ENCODE measurements at places on chromosomes 6 and 20.

DNA sequence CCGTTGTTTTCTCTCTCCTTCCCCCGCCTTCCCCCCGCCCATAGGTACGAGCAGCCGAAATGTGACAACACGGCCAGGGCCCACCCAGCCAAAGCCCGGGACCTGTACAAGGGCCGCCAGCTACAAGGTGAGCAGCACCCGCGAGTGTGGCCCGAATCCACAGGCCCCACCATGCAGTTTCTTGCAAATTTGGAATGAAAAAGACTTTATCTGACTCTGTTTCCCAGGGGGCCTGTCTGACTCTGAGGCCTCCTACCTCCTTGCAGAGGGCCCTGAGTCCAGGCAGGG, 167.1 kb downstream of the SMOC2 start:
- no peak for DNase-seq

DNA sequence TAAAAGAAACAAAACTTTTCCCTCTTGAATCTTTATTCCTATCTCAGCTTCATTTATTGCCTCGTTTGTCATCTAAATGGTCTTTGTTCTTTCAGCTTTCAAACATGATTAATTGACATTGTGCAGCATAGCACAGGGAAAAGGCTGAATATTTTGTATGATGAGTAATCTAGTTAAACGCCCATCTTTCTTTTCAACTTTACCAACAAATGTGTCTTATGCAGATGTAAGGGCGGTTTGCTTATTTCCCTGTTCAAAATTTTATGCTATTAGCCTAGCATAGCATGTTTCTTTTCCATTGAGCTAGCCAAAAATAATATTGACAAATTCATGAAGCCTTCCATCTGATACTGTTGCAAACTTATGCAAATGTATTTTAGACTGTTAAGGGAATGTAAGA, 176.4 kb upstream of the AKAP12 start:
- no peak for DNase-seq

DNA sequence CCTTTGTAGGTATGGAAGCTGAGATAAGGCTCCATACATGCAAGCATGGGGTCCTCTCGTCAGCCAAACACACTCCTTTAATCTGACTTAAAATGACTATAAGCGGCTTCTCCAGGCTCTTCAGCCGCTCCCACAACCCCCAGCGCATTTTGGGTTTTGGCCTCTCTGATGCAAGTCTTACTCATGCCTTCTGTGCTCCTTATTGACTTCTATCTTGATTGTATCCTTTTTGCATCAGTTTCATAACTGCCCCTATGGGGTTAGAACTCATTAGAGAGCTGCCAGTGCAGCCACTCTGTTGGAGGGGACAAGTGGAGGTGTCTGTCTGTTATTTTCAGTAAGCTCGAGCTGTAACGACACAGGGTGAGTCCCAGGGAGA, 70.1 kb upstream of the TAB2 start:
- no peak for DNase-seq

- no peak for DNase-seq
These were observed 80.3 kb upstream of the HTR1E start for GRCh38 chr6:86856937-86857563.

GRCh38 chr6:45072016-45072415, 256.1 kb upstream of the RUNX2 start:
- DNase-seq = no peak

GRCh38 chr6:73923905-73924485, 228.0 kb downstream of the CD109 start:
- DNase-seq = no peak

DNA sequence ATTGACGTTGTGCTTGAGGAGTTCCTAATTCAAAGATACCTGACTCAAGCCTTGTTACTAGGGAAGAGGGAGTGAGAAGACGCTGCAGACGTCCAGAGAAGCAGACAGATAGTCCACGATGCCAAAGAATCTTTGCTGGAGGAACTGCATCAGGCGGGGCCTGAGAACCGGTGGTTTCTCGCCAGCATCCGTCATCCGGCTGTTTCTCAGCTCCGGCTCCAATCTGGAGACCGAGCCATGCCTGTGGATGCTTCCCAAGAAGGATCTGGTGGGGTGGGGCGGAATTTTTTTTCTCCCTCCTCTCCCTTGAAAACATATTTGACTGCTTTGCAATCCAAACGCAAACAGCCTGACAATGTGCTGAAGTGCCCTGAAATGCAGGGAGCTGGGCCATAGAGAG, 125.8 kb upstream of the SRSF6 start:
- DNase-seq = no peak

DNA sequence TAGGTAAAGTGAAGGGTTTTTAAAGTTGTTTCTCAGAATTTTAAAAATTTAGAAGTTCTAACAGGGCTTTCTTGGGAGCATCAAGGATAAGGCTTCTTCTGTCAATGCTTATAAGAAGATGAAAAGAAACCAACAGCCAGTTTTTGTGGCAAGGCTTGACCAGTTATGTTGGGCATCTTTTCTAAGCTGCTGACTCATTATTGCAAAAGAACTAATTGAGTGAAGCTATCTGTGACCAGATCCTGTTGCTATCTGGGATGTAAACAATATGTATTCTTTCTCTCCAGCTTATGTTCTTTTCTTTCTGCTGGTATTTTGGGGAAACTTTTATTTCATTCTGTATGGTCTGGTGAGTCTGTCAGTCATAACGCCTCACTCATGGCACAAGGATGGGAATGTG, 643.8 kb downstream of the HDGFL1 start:
- no peak for DNase-seq

GRCh38 chr6:156689656-156690055, 87.5 kb upstream of the ARID1B start:
- no peak for DNase-seq

DNA sequence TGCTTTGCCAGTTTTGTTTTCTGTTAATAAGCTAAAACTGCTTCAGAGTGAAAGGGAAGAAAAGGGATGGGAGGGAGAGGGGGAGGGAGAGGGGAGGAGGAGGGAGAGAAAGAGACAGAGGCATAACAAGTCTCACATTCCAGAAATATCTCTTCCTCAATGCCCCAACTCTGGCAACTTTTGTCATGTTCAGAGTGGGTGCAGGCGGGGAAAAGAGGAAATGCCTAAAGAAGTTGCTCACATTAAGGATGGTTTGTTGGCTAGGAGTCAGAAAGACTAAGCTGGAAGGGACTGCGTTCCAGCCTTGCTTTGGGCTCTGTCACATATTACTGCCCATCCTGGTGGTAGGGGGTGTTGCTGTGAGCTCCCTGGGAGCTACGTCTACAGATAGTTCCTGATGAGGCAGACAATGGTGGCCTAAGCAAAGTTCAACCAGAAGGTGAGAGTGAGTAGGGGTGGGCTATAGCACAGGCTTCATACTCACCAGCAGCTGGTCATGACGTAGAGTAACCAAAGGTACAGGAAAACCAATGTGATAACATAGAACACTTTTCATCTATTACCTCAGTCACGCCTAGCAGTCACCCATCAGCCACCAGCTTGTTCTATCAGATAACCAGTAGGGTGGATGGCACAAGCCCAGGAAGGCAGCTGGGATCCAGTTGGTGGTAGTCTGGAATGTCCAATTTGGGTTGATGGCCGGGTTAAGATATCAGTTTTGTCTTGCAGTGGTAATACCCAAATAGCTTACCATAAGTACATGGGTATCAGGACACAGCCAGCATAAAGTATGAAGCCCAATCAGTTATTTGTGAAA, 2.1 kb downstream of the TSPYL4 start:
- no peak for DNase-seq

GRCh38 chr20:49252556-49253350, 25.1 kb downstream of the ZNFX1 start:
- DNase-seq = no peak

DNA sequence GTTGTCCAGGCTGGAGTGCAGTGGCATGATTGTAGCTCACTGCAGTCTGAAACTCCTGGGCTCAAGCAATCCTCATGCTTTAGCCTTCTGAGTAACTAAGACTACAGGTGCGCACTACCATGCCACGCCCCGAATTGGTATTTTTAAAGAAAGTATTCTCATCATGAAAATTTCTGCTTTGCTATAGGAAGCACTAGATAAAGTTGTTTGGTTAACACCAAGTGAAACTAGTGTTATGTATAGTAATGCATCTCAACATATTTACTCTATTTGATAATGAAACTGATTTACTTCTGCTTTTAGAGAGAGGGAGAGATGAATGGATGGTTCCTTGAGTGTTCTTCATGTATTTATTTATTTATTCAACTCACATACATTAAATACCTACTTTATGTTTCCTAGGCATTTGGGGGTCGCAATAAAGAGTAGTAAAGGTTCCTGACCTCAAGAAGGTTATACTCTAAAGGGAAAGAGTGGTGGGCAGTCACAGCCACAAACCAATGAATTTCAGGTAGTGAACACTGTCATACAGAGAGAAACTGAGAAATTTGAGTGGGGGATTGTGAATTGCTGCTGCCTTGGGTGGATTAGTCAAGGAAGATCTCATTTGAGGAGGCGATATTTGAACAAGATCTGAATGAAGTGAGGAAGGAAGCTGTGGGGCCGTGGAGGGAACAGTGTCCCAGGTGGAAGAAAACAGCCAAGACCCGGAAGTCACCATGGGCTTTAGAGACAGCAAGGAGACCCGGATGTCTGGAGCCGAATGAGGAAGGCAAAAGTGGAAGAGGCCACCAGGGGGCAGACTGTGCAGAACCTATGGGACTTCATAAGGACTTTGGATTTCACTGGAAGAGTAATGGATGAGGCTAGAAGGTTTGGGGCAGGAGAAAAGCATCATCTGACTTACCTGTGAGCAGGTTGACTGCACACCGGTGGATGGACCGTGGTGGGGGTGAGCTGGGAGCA, 185.6 kb downstream of the TSHZ2 start:
- peak; percentile 48 for DNase-seq

GRCh38 chr20:50930139-50930975, 880 bp downstream of the ADNP start:
- peak; percentile 30 for DNase-seq

GRCh38 chr6:5968817-5969734, 37.6 kb downstream of the NRN1 start:
- DNase-seq = no peak

DNA sequence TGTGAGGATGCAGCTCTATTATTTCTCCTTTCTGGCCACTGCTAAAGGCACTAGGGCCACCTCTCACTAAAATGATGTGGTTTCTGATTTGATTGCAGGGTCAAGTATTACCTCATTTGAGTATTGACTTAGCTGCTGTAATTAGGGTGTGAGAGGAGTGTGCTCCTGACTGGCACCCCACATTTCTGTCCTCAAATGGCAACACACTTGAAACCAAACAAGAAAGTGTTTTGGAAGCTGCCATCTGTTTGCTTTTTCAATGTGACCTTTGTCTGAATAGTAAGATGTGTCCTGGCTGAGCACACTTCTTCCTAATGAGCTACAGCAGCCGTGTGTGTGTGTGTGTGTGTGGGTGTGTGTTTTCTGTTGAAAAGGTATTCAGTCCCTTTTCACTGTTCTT, 62.8 kb upstream of the SCP2D1 start:
- no peak for DNase-seq

DNA sequence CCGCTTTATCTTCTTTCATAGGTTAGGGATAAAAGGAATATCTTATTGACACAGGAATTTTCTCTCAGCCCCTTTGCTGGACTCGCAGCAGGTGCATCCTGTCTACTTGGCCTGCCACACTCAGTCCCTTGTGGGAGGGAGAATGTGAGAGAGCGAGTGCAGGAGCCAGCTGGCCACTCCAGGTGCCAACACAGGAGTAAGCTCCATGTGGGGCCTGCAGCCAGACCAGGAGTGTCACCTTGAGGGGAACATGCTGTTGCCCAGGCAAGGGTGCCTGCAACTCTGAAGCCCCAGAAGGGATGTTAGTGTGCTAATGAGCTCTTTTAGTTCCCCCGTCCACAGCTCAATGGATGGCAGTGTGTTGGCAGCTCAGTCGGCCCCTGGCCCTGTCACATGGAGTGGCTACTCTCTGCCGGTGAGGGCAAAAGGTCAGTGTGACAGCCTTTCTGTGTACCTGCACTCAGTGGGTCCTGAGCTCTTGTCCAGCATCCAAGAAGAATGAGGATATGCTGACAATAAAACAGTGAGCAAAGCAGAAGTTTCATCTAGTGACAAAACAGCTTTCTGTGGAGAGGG, 57.1 kb downstream of the CRYBG1 start:
- DNase-seq = no peak

DNA sequence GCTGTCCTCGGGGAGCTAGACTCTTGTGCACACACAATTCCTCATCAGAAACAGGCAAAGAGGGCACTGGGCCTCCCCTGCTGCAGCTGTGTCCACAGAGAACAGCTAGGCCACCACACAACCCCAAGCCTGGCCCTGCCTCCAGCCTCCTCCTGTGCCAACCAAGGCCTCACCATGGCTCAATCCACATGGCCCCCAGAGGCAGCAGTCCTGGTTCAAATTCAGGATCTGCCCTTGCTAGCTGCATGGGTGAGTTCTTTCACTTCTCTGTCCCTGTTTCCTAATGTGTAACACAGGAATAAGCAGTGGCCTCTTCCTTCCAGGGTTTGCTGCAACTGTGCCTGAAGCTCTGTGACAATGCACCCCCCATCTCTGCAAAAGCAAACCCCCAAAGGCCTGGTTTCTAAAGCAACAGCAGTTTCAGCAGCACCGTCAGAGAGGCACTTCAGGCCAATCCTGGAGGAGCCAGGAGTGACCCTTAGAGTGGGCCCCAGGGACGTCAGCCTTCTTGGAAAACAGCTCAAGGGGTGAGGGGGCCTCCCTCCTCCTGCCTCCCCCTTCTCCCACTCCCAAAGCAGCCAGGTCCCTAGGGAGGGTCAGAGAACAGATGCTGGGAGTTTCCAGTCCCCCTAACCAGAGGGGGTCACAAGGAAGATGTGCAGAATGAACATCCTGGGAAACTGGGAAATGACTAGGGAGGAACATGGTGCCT, 2.2 kb downstream of the ADISSP start:
- no peak for DNase-seq

DNA sequence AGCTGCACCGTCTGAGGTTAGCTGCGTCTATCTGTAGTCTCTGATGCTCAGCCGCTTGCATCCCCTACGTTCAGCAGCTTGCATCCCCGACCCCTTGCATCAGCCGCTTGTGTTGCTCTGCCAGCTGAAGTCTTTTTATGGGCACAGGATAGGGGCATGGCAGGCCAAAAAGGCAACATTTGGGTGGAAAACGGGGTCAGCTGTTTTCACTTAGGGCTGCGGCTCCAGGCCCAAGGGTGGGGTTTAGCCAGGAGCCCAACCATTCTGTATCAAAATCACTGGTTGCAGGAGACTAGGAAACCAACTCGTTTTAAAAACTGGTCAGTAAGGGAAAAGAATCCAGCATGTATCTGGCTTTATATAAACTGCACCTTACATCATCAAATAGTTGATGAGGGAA, 49.9 kb downstream of the FAM50B start:
- no peak for DNase-seq
